ENCODE measurements at places on chromosomes 12 and 14.

- DNase-seq: no peak
Observed at GRCh38 chr12:42525444-42525843, 64.1 kb downstream of the PRICKLE1 start.

DNA sequence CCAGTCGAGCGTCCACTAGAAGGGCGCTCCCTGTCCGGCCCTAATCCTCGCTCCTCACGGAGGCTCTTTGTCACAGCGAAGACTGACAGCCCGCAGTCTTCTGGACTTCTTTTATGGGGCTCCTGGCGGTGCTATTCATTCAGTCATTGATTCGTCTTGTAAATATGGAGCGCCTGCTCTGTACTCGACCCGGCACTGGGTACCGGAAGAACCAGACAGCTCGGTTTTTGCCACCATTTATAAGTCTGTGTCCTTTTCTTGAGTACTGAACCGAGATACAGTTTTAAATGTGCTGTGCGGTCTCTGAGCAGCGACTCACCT is 570 bp downstream of the DMAC2L start:
- DNase-seq: no peak

DNA sequence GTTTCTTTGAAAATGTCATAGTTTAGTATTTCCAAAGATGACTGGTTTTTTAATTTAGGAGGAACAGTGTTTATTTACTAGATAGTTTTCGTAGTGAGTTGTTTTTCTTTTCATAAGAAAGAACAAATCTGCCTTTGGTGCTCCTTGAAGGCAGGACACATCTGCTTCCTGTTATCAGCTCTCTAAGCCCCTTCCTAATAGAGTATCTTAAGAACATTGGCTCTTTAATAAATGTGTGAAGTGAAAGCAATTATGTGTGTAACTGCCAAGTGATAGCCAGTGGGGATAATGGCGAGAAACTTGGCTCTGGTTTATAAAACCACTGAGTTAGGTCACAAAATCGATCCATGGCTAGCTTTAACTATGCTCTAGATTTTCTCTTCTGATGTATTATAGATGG is 23.5 kb upstream of the PPFIBP1 start:
- DNase-seq: no peak

DNA sequence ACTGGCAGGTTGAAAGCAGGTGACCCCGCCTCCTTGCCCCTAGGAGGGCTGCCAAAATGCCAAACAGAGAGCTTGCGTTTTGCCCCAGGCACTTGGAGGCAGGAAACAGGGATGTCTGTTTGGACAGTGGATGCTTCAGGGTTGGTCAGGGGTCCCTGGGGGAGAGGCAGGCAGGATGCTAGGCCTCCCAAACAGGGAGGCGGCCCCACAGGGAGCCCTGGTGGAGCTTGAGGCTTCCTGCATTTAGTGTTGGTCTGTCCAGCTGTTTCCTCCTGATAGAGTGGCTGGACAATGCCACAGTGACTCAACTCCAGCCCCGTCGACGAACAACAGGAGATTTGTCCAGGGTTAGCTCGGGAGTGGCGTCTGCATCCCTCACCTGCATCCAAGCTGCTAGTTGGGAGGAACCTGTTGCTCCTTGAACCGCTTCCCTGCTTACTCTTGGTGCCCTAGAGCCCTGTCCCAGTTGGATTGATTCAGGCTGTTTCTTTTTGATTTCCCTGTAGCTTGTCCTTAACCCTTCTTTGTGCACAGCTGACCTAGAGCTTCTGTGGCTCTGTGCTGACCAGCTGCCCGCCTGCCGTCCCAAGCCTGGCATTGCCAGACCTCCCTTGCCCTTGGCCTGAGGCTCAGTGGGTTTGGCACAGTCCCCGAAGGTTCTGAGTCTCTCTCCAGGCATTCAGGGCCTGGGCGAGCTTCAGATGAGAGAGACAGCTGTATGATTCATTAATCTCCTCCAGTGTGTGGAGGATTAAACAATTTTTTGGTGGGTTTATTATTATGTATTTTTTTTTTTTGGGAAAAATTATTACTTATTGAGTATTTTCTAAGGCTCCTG is 45.9 kb downstream of the TSPAN9 start:
- DNase-seq: no peak

GRCh38 chr12:87952850-87953249 is 76.4 kb downstream of the C12orf50 start:
- DNase-seq: peak; percentile 4

DNA sequence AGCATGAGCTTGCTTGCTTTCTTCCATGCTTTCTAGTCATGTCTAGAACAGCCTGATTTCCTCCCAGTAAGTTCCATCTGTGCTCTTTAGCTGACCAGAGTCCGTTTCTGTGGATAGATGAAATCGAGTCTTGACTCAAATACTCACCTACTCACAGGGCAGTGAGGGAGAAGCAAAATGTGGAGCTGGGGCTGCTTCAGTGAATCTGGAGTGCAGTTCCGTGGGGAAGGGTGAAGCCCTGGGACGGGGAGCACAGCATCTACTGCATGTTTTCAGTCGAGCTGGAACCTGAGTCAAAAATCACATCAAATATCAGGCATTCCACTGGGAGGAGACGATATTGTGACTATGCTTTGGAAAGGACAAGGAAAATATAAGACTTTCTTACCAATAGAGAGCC is 70.3 kb upstream of the PRMT8 start:
- DNase-seq: no peak

- DNase-seq: no peak
Observed at GRCh38 chr14:73220634-73221033, 16.7 kb upstream of the PAPLN start.

GRCh38 chr14:91008759-91009409 is 51.6 kb downstream of the RPS6KA5 start:
- DNase-seq: no peak

DNA sequence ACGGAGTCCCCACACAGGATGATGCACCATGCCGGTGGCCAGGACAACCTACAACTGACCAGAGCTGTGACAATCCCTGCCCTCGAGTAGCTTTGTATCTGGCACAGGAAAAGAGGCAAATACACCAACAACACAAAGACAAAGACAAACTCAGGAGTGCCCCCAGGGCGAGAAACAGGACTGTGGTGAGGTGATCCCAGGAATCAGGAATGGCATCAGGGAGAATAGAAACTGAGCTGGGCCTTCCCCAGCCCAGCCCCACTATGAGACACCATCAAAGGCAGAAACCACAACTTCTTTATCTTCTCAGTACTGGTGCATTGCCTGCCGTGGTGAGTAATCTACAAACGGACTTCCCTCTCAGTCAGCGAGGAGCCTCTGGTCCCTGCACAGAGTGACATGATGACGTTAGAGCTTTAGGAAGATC is 157.7 kb downstream of the TTC7B start:
- no peak for DNase-seq

DNA sequence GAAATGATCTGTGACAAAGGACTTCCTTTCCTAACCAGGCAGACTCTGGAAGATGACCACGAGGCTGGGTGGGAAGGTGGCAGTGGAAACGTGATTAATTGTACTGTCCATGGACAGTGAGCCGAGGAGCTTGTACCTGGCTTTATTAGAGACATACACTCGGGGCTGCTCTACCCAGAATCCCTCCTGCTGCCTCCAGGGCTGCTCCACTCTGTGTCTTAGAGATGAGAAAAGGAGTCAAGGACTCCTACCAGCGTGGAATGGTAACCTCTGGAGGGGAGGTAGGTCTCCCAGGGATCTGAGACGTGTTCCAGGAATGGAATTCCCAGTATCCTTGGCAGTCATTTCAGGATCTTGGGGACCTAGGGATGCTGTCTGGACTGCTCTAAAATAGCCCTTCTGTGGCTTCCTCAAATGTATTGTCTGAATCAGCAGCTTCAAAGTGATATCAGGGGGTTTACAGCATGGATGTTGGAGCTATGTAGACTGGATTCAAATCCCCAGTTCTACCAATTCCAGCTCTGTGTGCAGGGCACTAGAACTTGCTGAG is 237.8 kb downstream of the CACNA1C start:
- DNase-seq: no peak

GRCh38 chr14:95217391-95217900 is 60.1 kb upstream of the DICER1 start:
- no peak for DNase-seq

- DNase-seq: no peak
Observed at GRCh38 chr12:46786774-46787173, 39.0 kb downstream of the SLC38A4 start.

GRCh38 chr12:113262710-113263109 is 41.4 kb downstream of the TPCN1 start:
- DNase-seq: no peak

DNA sequence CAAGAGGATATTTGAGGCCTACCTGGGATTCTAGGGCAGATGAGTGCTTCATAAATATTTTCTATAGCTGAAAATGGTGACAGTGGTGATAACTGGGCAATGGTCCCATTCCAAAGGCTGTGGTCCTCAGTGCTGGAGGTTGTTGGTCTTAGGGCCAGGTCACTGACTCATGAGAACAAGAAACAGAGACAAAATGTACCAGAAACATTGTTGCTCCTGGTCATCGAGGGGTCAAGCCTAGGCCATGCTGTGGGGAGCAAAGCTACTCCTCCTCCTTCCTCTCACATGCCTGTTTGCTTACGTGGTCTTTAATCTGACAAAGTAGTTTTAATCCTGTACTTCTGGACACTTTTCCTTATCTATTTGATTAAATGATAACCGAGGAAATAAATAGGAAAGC is 33.8 kb downstream of the ERG28 start:
- no peak for DNase-seq

DNA sequence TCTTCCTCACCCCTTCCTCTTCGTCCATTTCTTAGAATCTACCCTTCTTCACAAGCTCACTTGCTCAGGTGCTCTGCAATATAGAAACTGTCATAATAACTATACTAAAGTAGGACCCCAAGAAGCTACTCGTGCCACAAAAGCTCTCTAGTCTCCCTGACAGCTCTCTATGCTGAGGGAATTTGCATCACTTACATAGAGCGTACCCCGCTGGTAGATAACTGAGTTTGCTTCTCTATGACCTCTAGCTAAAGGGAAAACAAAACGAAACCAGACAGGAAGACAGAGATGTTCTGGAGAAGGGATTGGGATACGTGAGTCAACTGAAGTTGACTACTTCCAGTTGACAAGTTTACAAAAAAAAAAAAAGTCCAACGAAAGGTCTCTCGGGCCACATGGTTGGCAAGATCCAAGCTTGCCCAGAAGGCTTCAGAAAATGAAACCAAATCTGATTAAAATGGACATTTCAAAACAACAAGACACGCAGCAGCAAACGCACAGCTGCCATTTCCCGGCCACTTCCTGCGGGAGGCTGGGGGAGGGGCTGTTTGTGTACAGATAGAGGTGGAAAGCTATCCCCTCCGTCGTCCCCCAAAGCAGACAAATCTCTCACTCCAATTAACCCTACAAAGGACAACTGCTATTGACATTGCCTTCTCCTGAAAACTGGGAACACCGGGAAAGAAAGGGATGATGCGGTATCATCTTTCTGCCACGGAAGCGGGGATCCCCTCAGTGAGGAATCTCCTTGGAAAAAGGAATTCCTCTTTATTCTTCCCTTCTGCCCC is 1.3 kb downstream of the BAZ2A start:
- no peak for DNase-seq

- no peak for DNase-seq
Observed at GRCh38 chr12:98830657-98831056, 185.6 kb downstream of the APAF1 start.

GRCh38 chr12:64943686-64944085 is 119.2 kb downstream of the TBC1D30 start:
- no peak for DNase-seq

DNA sequence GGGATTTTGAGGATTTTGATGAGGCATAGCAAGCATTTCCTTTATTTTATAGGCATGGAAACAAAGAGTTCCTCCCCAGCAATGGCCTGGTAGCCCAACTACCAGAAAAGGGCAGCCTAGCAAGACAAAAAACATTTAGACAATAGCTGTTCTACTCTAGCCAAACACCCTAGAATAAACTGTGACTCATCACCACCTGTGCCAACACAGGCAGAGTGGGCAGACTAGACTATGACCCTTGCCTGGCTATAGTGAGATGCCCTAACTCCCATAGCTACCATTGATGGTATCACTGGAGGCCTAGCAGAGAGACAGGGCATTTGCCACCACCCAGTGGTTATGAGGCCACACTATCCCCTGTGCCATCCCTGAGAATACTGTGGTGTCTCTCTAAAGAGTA is 15.5 kb upstream of the CCER1 start:
- no peak for DNase-seq

DNA sequence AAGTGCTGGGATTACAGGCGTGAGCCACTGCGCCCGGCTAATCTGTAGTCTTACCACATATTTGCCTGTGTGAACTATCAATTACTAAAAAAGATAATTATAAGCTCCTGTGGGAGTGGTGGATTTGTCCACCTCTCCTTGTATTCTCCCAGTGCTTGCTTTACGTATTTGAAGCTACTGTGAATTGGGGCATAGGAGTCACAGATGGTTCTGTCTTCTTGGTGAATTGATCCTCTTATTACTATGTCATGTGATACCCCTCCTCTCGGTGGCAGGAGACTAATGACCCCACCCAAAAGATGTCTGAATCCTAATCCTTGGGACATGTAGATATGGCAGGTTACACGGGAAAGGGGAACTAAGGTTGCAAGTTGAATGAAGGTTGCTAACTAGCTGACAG is 11.8 kb downstream of the GPR132 start:
- no peak for DNase-seq

GRCh38 chr14:69314327-69314726 is 54.4 kb downstream of the GALNT16 start:
- DNase-seq: no peak

- no peak for DNase-seq
Observed at GRCh38 chr14:94395282-94395887, 7.0 kb upstream of the SERPINA1 start.

DNA sequence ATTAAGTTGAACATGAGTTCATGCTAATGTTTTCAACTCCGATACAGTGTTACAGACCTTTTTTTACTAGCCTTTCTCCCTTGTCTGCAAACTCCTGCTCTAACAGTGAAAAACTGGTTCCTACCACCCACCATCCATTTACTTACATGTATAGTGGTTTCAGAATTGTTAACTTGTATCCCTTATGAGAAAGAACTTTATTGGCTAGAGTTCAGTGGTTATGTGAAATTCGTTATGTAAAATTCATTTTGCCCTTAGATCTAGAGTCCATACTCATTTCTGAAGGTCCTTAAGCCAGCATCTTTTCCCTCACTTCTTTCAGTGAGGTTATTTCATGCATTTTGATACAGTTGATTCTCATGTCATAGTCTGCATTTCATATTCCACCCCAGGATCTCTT is 51.0 kb downstream of the PRKCH start:
- no peak for DNase-seq

DNA sequence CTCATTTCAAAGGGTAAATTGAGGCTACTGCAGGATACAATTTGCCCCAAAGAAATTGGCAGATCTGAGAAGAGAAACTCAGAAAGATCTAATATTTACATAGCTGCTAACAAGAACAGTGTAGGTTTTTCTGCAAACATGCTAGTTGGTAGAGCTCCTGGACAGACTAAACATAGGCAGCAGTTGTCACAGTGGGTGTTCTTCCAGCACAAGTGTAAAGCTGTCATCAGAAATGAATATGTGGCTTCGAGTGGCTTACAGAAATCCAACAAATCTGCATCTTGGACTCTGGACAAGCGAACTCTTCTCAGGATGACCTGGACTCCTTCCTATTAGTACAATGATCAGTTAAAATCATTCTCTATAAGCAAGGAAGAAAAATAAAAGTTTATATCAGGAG is 5.9 kb downstream of the CBX5 start:
- no peak for DNase-seq

Data from left kidney (tissue), 8 donors.